CD4-positive, alpha-beta T cell treated with Interleukin-6 at 100 ng/mL for 8 hours (primary cell): ENCODE measurements at places on chromosomes 6 and 20.

DNA sequence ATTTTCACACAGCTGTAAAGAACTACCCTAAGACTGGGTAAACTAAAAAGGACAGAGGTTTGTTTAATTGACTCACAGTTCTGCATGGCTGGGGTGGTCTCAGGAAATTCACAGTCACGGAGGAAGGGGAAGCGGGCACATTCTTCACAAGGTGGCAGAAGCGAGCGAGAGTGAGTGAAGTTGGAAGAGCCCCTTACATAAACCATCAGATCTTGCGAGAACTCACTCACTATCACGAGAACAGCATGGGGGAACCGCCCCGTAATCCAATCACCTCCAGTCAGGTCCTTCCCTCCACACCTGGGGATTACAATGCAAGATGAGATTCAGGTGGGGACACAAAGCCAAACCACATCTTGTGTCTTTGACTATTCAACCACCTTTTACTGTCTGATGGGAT lies 700.5 kb downstream of the TENT5A start:
- DNase-seq = no peak

DNA sequence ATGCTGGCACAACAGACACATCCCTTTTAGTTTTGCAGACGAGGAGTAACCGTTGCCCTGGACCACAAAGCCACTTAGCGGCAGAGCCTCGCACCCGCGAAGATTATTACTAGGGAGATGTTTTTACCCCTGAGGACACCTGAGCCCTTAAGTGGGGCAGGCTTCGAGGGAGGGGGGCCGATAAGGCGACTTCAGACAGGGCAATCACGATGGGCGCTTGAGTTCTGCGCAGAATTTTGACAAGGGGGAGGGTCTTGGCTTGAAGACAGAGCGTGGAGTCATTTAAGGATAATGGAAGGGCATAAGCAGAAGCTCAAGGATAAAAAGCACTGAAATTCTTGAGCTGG lies 650 bp upstream of the TTK start:
- DNase-seq = no peak

GRCh38 chr6:157087974-157088373 lies 235.3 kb downstream of the TMEM242 start:
- DNase-seq = no peak

DNA sequence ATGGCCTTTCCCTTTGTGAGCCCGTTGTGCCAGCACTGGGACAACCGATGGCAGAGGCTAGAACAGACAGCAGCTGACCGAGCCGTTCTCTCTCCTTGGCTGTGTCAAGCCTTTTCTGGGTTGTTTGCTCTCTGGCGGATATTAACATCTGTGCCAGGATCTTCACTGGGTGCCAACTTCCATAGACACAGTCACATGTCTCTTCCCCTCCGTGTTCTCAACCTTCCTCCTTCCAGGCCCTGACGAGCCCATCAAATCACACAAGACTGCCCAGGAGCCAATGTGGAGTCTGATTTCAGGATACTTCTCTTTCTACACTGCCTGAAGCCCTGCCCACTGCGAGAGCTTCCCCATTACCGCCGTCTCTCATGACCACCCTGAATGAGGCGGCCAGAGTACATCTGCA lies 111.0 kb upstream of the RALGAPA2 start:
- no peak for DNase-seq

DNA sequence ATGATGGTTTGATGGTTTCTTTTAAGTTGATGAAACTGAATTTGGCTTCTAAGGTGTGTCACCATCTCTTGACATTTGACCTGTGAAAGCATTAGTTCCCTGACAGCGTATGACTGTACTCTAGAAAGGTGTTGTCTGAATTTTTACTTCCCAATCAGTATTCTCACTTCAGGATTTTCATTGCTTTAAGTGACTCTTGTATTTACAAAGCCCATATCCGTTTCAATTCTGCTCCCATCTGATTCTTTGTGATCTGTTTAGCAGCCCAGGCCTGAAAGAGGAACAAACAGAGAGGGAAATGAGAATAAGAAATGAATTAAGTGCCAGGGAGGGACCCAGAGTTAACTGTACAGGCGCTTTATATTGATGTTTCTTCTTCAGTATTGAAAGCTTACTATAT lies 73.7 kb downstream of the FARS2 start:
- DNase-seq = no peak

- peak; percentile 62 for DNase-seq
These were observed 11.7 kb upstream of the MAPK13 start for GRCh38 chr6:36118550-36119107.

DNA sequence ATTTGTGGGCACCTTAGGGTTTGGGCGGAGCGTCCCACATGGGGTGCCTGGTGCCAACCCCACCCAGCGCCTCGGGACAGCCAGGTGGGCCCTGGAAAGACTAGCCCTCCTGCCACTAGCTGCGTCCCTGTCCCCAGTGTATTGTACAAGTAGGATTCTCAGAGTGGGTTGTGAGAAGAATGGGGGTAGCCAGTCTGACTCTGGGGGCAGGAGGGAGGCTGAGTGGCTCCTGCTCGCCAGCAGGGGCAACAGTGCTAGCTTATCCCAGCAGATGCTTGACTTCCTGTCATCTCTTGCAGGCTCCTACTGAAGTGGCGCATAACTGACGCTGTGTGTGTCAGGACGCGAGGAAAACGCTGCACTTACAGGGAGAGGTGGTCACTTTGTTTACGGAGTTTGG lies 9.3 kb downstream of the PSMA7 start:
- DNase-seq = no peak

DNA sequence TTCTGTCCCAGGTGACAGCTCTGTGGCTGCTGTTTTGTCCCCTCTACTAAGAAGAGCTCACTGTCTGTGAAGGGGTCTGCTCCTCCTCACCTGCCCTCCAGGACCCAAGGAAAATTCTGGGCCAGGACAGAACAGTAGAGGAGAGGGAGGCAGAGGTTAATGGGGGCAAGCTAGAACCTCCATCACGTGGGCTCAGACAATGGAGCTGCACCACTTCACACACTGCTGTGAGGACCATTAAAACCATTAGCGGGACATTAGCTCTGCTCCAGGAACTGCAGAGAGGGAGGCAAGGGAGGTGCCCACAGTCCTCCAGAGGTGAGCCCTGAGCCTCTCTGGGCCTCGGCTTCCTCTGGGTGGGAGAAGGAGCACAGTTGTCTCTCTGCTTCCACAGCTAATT lies 78.4 kb downstream of the NOL4L start:
- DNase-seq = no peak

- no peak for DNase-seq
These were observed 156.9 kb downstream of the CDKAL1 start for GRCh38 chr6:20691185-20691584.

- no peak for DNase-seq
These were observed 2.4 kb downstream of the DYNLT1 start for GRCh38 chr6:158642097-158642601.

GRCh38 chr6:38015341-38015740 lies 195.8 kb downstream of the ZFAND3 start:
- DNase-seq = no peak

GRCh38 chr6:139161169-139161568 lies 26.3 kb downstream of the HECA start:
- peak; percentile 83 for DNase-seq

DNA sequence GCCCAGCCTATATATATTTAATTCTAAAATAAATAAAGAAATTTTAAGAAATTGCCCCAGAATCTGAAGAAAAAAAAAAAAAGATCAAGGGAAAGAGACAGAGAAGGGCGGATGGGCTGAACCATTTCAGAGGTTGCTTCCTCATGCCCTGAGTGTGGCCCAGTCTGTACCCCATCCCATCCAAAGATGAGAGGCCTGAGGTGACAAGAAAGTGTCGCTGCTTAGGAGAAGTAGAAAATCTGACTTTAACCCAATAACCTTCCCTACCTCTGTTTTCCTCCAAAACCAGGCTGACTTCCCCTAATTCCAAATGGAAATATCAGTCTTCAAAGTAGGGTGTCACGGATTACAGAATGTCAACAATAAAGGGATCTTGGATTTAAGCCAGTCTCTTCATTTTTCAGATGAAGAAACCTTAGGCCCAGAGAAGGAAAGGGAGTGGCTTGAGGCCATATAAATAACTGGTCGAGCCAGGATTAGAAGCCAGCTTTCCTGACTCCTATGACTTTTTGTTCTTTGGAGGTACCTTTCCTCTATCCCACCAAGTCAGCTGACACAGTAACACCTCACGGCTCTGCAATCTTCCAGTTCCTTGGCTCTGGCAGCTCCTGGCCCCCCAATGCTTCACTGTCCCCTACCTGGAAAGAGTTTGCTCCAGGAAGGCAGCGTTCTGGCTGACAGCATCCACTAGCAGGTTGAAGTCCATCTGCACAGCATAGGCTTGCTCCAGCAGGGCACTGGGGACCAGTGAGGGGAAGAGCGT lies 10.1 kb downstream of the GSS start:
- DNase-seq = no peak

- DNase-seq = no peak
These were observed 321.2 kb downstream of the GJA1 start for GRCh38 chr6:121756666-121757065.

DNA sequence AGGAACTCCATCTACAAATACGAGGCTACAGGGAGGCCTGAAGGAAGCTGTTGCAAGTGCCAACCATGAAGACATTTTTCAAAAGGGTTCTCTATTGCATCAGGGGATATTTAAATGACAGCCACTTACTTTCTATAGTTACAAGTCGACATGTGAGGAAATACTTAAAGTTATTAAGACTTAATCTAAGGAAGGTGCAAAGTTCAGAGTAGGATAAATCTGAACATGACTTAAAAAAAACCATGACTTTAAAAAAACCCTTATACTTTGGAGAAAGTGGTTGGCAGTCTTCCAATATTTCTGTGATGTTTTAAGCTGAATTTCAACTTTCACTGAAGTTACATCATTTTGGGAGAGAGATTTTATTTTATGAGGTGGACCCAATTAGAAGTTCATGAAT lies 56.3 kb upstream of the EMILIN3 start:
- DNase-seq = no peak
